H1 (cell line): ENCODE measurements at places on chromosomes 6 and 20. TPM values are rescaled to one million over a fixed set of nuclear protein-coding genes. Genes with fewer than 3 reads are reported as not detected.

The OTOR gene
- total RNA-seq, result not detected in 2 replicates

DNA sequence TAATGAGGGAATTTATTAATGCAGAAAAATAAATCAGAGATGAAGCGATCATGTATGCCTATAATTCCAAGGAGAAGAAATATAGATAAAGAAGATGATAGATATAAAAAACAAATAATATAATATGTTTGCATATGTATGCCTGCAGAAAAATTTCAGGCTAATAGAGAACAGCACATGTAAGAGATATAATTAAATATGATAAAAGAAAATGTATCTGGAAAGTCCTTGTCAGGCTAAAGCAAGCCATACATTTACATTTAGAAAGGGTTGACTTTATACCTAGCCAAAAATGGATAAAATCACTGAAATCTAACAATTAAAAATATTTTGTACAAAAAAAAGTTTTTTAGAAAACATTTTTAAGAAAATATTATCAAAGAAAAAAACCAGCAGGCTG lies 454.1 kb downstream of the C6orf118 start:
- no peaks in the 10 kb centered on the region for H3K4me1 ChIP-seq
- no peak overlapping the region for H3K4me3 ChIP-seq
- no peaks in the 10 kb centered on the region for H3K27me3 ChIP-seq
- H3K36me3 ChIP-seq, result no peaks in the 10 kb centered on the region
- DNase-seq, result no peak

GRCh38 chr20:11978496-11978895 lies 60.8 kb downstream of the BTBD3 start:
- no peak for DNase-seq
- H3K4me3 ChIP-seq, result no peak overlapping the region
- H3K4me1 ChIP-seq, result peaks cover 2% of the 10 kb centered on the region
- H3K27me3 ChIP-seq, result no peaks in the 10 kb centered on the region
- no peaks in the 10 kb centered on the region for H3K36me3 ChIP-seq

DNA sequence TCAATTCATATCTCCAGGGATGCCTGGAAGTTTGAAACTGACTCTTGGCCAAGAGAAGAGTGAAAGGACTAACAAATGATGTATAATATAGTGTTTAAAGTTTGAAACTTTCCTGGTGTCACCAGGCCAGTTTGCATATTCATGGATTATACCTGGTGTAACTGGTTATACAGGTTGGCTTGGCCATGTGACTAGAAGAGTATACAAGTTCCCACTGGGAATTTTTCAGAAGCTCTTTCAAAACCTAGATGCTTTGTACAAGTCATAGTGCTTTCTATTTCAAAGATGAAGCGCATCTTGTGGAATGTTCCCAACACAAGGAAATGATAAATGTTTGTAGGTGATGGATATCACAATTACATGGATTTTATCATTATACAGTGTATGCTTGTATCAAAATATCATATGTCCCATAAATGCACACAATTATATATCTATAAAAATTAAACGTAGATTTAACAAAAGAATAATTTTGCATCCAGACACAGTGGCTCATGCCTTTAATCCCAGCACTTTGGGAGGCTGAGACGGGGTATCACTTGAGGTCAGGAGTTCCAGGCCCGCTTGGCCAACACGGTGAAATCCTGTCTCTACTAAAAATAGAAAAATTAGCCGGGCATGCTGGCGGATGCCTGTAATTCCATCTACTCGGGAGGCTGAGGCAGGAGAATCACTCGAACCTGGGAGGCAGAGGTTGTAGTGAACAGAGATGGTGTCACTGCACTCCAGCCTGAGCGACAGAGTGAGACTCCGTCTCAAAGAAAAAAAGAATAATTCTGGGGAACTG lies 1420.2 kb downstream of the GRIK2 start:
- no peak for DNase-seq
- H3K27me3 ChIP-seq, result no peaks in the 10 kb centered on the region
- H3K36me3 ChIP-seq, result no peaks in the 10 kb centered on the region
- no peak overlapping the region for H3K4me3 ChIP-seq
- H3K27ac ChIP-seq, result no peak overlapping the region

- H3K27ac ChIP-seq, result no peak overlapping the region
- H3K36me3 ChIP-seq, result no peaks in the 10 kb centered on the region
- no peak for DNase-seq
- H3K4me3 ChIP-seq, result no peak overlapping the region
- H3K4me1 ChIP-seq, result peaks cover 12% of the 10 kb centered on the region
Observed at GRCh38 chr20:1816384-1817381, 78.5 kb upstream of the SIRPA start.

DNA sequence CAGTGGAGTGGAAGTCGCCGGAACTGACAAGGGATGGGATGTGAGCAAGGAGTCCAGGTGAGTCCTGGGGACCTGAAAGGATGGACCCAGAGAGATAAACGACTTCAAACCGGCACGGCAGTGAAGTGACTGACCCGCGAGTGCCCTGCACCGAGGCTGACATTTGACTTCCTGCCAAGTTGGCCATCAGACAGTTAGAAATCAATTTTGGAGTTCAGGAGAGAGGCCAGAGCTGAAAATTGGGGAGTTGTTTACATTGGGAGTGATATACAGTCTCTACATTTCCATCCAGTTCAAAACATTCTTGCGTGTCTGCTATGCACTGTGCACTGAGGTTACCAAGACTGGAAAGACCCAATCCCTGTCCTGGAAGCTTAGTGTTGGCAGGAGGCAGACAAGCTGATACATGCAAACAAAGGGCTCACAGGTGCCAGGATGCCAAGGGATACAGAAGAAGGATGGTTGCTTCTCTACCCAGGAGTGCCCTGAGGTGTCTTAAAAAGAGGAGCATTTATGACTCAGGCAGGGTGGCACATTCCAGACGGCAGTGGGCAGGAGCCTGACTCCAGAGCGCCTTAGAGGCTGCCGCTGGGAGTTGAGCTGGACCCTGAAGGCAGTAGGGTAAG lies 186.6 kb downstream of the MTHFD1L start:
- H3K4me3 ChIP-seq, result no peak overlapping the region
- H3K4me1 ChIP-seq, result no peaks in the 10 kb centered on the region
- H3K27me3 ChIP-seq, result no peaks in the 10 kb centered on the region
- no peak for DNase-seq

GRCh38 chr6:41821266-41821665 lies 33.8 kb downstream of the TOMM6 start:
- DNase-seq, result no peak
- H3K4me1 ChIP-seq, result no peaks in the 10 kb centered on the region
- H3K27ac ChIP-seq, result no peak overlapping the region
- H3K36me3 ChIP-seq, result no peaks in the 10 kb centered on the region
- no peaks in the 10 kb centered on the region for H3K27me3 ChIP-seq

The CYP21A2 gene
- total RNA-seq, result 0.22 and 0.40 TPM in 2 replicates

The ADAM33 gene
- total RNA-seq, result 5.7 and 6.0 TPM in 2 replicates

GRCh38 chr6:39884696-39885095 lies 49.6 kb downstream of the MOCS1 start:
- no peaks in the 10 kb centered on the region for H3K36me3 ChIP-seq
- H3K4me3 ChIP-seq, result no peak overlapping the region
- DNase-seq, result no peak
- no peaks in the 10 kb centered on the region for H3K4me1 ChIP-seq
- no peak overlapping the region for H3K27ac ChIP-seq

The TINAG gene
- total RNA-seq, result not detected in 2 replicates

- H3K4me3 ChIP-seq, result no peak overlapping the region
- H3K27me3 ChIP-seq, result no peaks in the 10 kb centered on the region
- no peak for DNase-seq
Observed at GRCh38 chr6:109255946-109256640, 126.2 kb downstream of the CD164 start.

DNA sequence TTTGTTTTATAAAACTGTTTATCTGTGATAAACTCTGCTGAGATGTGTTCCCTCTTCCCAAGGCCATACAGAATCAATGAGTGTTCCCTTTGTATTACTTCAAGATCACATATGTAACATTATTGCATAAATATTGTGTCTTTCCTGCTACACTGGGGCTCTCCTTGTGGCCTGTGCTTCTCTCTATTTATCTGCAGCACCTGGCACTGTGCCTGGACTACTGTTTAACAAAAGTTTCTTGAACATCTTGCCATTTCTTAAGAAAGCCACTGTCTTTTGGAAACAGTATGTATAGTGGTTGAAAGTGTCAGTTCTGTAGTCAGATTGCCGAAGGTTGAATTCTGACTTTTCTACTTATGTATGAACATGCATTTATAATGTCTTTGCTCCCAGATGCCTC lies 169.0 kb upstream of the SCGN start:
- no peaks in the 10 kb centered on the region for H3K27me3 ChIP-seq
- no peak overlapping the region for H3K4me3 ChIP-seq
- H3K4me1 ChIP-seq, result no peaks in the 10 kb centered on the region

The LY86 gene
- not detected in 2 replicates for total RNA-seq

GRCh38 chr6:117483004-117483644 lies 650 bp downstream of the DCBLD1 start:
- no peak overlapping the region for H3K27ac ChIP-seq
- H3K4me3 ChIP-seq, result peak overlapping the region; percentile 96
- peaks cover 7% of the 10 kb centered on the region for H3K4me1 ChIP-seq
- DNase-seq, result no peak
- peaks cover 27% of the 10 kb centered on the region for H3K27me3 ChIP-seq
- no peaks in the 10 kb centered on the region for H3K36me3 ChIP-seq

- H3K4me1 ChIP-seq, result no peaks in the 10 kb centered on the region
- H3K36me3 ChIP-seq, result peaks cover 10% of the 10 kb centered on the region; the same call in 1 of the 2 replicates
- H3K4me3 ChIP-seq, result no peak overlapping the region
- H3K27ac ChIP-seq, result no peak overlapping the region
Observed at GRCh38 chr6:70415247-70415646, 1.9 kb downstream of the FAM135A start.

The SYCP2L gene
- total RNA-seq, result 3.2 and 4.2 TPM in 2 replicates

DNA sequence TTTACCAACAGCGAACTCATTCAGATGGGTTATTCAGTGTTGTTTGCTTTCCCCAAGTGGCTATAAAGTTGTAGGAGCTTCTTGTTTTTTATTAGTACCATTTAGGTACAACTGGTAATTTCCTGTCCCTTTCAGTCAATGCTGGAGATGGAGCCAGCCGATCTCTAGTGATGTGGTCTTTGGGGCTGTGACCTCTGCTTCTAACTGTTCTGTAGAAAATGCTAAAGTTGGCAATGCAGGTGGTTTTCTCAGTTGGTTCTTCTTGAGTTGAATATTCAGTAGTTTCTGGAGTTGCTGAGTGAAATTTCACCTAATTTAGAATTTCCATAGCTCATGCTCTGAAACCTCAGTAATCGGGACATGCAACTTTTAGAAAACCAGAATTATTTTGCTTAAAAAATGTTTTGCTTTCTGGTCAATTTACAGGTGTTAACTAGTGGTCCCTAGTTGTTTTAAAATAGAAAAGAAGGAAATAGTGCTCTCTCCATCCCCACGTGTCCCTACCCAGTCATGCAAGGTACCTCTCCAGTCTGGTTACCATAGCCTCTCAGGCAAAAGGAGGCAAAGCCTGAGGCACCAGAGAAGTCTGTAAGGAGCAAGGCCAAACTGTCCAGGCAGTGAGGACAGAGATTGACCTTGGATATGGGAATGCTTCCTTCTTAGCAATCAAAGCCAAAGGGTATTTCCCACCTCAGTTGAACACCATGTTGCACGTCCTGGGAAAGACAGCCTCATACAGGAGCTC lies 27.3 kb upstream of the GABRR1 start:
- no peaks in the 10 kb centered on the region; the same call in 1 of the 2 replicates for H3K27me3 ChIP-seq
- H3K4me3 ChIP-seq, result no peak overlapping the region
- no peak overlapping the region for H3K27ac ChIP-seq
- no peaks in the 10 kb centered on the region for H3K36me3 ChIP-seq
- DNase-seq, result no peak
- H3K4me1 ChIP-seq, result no peaks in the 10 kb centered on the region; the same call in 1 of the 2 replicates

The STXBP5 gene
- total RNA-seq, result 10.8 and 12.0 TPM in 2 replicates

The GCNT2 gene
- total RNA-seq, result 52.5 and 54.3 TPM in 2 replicates

The OXT gene
- total RNA-seq, result not detected in 2 replicates

GRCh38 chr6:139863346-139863745 lies 488.9 kb upstream of the CITED2 start:
- DNase-seq, result no peak
- no peaks in the 10 kb centered on the region for H3K36me3 ChIP-seq
- H3K27ac ChIP-seq, result no peak overlapping the region
- no peaks in the 10 kb centered on the region for H3K4me1 ChIP-seq
- no peak overlapping the region for H3K4me3 ChIP-seq
- no peaks in the 10 kb centered on the region for H3K27me3 ChIP-seq

The SDC4 gene
- total RNA-seq, result 59.2 and 60.2 TPM in 2 replicates

DNA sequence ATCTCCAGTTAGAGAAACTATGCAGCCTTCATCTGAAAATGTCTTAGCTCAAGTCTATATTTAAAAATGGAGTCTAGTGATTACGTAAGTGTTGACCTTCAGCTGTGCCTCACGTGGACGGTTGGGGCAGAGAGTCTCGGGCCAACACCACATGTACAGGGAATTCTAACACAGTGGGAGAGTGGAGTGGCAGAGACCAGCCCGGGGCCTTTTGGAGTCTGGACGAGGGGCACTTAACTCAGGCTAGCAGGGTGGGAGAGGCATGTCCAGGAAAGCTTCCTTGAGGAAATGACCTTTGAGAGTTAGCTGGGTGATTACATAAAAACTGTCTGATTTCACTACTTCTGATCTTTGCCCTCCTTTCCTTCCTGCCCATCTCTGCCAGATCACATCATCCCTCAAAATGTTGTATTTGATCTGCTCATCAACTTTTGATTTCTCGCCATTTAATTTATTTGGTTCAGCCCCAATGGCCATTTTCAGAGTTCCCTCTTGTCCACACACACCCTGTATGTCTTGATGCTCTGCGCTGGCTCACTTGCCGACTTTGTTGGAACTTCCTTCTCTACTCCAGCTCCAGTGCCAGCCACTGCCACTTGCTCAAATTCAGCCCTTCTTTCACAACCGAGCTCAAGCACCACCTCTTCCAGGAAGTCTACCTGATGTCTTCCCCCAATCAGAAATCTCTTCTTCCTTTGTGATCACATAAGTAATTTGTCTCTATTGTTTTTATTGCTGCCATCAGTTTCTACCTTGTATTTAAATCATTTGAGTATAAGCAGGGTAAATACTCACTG lies 2.6 kb downstream of the ARMC2 start:
- no peaks in the 10 kb centered on the region for H3K27me3 ChIP-seq
- H3K36me3 ChIP-seq, result no peaks in the 10 kb centered on the region
